ENCODE measurements at places on chromosomes 5 and 9.

DNA sequence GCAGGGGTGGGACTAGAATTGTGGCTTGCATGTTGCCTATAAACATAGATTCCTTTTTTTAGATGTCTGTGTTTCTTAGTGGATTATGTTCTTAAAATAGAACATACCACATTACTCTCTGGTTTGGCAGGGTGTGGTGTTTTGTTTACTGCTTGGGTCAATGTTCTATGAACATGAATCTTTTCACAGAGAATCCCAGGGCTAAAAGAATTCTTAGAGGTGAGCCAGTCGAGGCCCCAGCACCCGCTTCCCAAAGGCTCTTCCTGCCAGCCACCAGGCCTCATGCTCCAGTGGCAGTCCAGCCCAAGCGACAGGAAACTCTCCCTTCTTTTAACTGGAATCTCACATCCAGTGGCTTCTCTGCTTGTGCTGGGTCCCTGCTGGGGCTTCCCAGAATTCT, 126.6 kb downstream of the C9orf152 start:
- no peak for DNase-seq

GRCh38 chr5:93034621-93035590, 546.1 kb downstream of the NR2F1-AS1 start:
- DNase-seq = no peak

GRCh38 chr5:41559184-41559583, 48.8 kb upstream of the PLCXD3 start:
- no peak for DNase-seq

DNA sequence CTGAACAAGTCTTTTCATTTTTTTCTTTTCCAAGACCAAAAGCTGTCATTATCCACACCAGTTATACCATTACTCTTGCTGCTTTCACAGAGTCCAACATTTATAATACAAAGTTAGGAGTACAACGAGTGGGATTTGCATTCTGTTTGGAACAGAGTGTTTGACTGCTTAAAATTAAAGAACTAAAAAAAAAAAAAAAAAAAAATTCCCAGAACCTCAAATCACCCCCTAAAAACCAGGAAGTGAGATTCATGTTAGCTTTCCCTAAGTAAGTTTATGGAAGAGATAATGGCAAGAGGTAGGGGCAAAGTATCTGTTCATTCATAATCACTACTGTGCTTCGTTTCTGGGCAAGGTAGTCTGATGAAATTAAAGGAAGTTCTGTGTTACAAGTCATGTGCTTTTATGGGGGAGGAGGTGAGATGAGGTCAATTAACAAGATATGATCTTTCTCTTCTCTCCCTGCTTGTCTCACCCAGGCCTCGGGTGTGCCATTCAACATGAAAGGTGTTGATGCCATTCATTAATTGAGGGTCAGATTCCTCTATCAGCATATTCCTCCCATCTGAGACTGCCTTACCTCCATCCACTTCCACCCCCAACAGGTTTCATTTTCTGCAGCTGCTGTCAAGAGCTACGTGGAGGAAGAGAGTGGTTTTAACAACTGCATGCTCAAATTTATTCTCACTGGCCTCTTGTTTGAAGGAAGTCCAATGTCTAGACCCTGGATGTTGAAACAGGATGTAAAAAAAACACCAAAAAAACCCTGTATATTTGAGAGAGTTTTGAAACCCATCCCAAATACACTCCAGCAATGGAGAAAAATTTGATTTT, 58.1 kb downstream of the MARCHF3 start:
- DNase-seq = no peak

DNA sequence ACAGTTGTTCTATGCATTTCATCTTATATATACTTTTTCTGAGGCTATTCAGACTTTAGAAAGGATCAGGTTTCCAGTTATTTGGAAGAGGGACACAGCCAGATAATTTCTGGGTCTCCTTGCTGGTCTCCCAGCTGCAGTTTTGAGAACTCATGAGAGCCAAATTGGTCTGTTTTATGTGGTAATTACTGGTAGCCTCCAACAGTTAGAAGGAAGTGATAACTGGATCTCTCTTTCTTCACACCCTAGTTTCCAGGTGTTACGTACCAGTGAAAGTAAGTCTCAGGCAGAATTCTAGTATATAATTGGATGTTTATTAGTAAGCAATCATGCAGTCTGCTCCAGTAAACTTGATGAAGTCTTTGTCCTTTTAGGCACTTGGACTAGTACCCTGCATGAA, 63.2 kb upstream of the RPS23 start:
- DNase-seq = no peak

DNA sequence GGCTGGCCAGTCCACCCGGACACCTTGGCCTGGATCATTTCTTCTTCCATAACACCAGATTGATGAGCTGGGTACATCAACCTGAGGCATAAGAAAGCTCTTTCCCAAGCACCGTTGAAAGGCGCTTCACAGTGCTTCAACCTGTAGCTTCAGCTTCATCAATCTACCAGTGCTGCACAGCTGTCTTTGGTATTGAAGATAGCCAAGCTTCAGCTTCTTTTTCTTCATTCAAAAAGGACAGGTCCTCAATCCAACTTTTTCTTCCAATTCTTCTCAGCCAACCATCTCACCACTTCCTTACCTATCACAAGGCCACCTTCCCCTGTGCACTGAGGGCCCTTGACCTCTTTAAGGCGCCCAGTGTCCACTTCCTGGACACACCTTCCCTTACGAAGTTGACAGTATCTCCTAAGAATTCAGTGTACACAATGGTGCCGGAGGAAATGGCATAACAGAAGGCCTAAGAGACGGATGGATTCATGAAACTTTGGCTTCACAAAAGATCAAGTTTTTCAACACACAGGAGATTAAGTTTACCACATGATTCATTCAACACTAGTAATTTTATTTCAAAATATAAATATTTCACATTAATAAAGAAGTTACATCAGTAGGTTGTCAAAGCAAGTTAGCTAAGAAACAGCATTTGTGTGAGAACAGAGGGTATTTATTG, 1.4 kb upstream of the CTNNAL1 start:
- no peak for DNase-seq

GRCh38 chr9:92558612-92559374, 23.0 kb upstream of the ECM2 start:
- DNase-seq = no peak

DNA sequence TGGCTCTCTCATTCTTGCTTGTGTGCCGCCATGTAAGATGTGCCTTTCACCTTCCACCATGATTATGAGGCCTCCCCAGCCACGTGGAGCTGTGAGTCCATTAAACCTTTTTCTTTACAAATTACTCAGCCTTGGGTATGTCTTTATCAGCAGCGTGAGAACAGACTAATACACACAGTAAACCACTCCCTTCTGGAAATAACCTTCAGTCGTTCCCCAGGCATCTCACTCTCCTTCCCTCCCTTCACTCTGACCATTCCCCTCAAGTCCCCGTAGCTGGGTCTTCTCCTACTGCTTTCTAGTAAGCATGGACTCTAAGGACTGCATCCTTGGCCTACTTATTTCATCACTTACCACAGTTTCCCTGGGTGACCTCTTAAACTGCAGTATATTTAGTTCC, 493.9 kb downstream of the CCDC171 start:
- DNase-seq = no peak

DNA sequence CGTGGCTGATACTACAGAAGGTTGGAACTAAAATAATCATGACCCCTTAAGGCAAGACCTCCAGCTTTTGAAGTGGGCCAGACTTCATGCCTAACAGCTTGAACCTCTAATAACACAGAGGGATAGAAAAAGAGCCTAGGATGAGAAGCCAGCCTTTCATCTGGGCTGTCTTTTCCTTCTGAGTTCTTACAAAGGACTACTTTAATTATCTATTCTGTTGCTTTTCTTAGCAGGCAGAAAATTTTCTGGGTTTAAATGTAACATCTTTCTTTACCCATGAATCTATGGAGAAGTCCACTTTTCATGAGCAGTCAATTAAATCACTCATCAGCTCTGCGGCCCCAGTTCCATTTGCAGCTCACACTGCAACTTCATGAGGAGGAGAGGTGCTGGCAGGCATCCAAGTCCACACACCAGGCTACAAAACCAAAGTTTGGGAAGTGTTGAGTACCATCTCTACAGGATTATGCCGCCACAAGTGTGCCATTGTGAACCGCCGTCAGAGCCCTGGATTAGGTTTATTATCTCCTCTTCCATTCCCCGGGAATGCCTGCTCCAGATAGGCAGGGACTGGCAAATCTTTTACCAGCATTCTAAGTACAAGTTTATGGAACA, 192.0 kb downstream of the TLE4 start:
- no peak for DNase-seq

- DNase-seq = no peak
Measured at GRCh38 chr5:81182396-81183390, 50.4 kb upstream of the CKMT2 start.

DNA sequence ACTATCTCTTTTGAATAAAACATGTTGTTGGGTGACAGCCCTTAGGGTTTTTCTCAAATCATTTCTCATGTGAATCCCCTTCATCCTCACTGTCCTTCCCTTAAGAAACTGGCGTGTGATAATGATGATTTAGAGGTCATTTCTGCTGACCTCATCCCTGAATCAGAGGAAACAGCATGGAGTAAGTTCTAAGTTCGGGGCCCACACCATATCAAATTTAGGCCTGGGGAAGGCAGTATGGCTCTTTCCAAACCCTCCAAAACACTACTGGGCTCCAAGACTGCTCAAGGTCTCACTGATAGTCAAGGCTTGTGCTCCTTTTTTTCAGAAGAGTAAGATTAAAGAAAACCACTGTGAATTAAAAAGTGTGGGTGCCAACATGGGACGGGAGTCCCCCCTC, 872 bp upstream of the SMIM3 start:
- DNase-seq = no peak

- no peak for DNase-seq
Measured at GRCh38 chr9:131923766-131924165, 155.9 kb downstream of the MED27 start.

GRCh38 chr5:149727336-149728035, 2.6 kb upstream of the PPARGC1B start:
- DNase-seq = no peak

DNA sequence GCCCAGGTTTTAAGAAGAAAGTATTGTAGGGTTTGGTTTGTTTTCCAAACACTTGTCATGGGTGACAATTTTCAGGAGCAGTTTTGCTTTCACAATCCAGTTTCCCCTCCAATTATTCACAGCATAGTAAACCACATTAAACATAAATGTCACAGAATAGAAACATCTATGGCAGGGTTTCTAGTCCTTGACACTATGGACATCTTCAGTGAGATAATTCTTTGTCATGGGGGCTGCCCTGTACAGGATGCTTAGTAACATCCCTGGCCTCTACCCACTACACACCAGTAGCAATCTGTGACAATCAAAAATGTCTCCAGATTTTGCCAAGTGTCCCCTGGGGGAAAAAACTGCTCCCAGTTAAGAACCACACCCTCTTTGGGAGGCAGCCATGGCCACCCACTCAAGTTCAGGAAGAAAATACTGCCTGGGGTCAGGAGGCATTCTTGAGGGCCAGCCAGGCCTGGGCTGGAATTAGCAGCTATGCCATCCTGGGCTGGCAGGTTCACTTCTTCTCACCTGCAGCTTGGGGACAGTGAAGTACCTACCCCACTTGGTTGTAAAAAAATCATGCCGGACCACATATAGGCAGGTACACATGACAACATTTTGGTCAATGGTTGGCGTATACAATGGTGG, 116.3 kb downstream of the HSD17B3 start:
- DNase-seq = no peak

- DNase-seq = no peak
Measured at GRCh38 chr5:77117161-77117560, 30.1 kb upstream of the ZBED3 start.

GRCh38 chr5:81601919-81602318, 149.0 kb downstream of the SSBP2 start:
- DNase-seq = no peak

DNA sequence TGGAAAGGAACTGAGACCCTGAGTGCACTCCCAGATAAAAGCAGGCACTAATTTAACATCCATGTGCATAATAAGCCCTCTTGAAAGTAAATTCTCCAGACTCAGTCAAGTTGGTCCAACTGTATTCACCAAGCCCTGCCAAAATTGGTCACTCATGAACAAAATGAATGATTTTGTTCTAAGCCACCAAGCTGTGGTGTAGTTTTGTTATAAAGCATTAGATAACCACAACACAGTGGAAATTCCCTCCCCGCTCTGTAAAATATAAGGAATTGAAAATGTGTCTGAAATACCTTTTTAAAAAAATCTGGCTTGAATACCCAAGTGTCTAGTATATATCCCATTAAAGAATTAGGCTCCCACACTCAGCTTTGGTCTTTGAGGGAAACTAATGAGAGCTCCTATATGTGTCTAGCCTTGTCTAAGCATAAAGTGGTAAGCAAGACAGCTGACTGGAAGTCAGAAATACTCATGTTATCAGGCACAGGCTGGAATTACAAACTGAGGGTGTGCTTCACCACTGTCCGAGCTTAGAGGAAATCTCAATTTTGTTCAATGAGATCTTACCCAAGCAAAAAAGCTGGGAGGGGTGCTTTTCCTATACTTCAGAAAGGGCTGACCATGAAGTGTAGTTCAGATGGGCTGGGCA, 33.2 kb downstream of the IDNK start:
- DNase-seq = no peak

- DNase-seq = no peak
Measured at GRCh38 chr5:79697222-79698170, 7.9 kb downstream of the CMYA5 start.

DNA sequence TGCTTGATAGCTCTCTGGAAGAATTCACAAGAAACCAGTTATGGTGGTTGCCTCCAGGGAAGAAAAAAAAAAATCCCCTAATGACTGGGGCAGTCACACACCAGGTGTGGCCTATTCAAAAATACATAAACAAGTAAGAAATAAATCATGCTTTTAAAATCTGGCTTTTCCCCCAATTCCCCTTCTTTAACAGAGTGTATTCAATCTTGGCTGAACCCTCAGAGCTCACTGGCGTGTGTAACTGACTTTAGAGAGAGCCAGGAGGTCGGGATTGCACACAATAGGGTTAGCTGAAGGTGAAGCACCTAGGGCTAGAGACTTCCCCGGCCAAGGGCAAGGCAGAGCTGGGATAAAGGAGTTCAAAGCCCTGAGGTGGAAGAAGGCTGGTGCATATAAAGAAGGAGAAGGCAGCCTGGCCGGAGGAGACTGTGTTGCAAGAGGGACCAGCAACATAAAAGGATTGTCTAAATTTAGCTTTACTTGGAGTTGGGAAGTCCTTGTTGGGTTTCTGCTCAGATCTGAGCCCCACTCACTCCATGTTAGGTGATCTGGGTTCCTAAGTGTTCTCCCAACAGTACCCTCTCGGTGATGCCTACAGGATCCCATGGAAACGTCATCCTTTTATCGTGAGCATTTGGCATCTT, 19.7 kb downstream of the FNBP1 start:
- no peak for DNase-seq

DNA sequence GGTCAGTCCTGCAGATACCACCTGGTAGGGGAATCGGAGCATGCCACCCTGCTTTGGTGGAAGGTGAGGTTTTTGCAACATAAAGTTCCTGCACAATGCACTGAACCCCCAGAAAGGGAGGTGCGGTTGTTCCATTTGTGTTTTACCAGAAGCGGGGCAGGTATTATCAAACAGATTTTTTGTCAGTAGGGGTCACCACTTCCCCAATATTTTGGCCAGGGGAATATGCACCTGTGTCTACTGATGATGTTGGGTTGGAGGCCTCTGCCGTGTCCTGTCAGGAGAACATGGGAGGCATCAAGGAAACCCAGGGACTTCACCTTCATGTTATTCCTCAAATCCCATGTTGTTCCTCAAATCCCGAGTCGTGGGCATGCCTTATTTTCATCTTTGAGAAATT, 438.7 kb downstream of the NTRK2 start:
- DNase-seq = no peak

- DNase-seq = no peak
Measured at GRCh38 chr5:90894866-90895420, 336.3 kb downstream of the ADGRV1 start.
